Activated CD4-positive, alpha-beta T cell treated with anti-CD3 and anti-CD28 coated beads, Interleukin-10, Interleukin-2, amounts not matched to agents 100 ng/mL and 50 ng/mL, durations not matched to agents 16 hours and 8 hours (primary cell): ENCODE measurements at places on chromosomes 6 and 20.

GRCh38 chr6:148250975-148251685, 91.5 kb upstream of the SASH1 start:
- peak; percentile 9 for DNase-seq

DNA sequence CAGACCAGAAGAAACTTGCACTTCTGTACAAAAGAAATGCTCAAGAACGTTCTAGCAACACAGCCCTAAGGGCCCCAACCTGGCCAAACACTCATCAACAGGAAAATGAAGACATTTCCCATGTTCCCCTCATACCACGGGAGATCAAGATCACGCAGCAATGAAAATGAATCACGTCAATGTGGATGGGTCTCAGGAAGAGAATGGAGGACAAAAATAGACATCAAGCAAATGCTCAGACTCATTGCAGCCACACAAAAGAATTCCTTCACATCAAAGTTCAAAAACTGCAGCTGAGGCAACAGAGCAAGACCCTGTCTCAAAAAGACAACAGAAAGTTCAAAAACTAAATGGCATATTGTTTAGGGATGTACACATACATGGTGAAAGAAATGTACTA, 18.1 kb downstream of the ULBP3 start:
- DNase-seq, result no peak

- no peak for DNase-seq
Observed at GRCh38 chr6:105174512-105174911, 5.3 kb downstream of the POPDC3 start.

GRCh38 chr6:146850238-146850896, 251.6 kb downstream of the ADGB start:
- DNase-seq, result peak; percentile 55

- no peak for DNase-seq
Observed at GRCh38 chr6:142313284-142313683, 11.5 kb downstream of the ADGRG6 start.

GRCh38 chr6:135922174-135922573, 70.7 kb downstream of the PDE7B start:
- DNase-seq, result no peak

GRCh38 chr6:3913958-3914337, 64.8 kb downstream of the FAM50B start:
- DNase-seq, result no peak

GRCh38 chr20:45432294-45432693, 16.4 kb downstream of the PIGT start:
- DNase-seq, result peak; percentile 64

DNA sequence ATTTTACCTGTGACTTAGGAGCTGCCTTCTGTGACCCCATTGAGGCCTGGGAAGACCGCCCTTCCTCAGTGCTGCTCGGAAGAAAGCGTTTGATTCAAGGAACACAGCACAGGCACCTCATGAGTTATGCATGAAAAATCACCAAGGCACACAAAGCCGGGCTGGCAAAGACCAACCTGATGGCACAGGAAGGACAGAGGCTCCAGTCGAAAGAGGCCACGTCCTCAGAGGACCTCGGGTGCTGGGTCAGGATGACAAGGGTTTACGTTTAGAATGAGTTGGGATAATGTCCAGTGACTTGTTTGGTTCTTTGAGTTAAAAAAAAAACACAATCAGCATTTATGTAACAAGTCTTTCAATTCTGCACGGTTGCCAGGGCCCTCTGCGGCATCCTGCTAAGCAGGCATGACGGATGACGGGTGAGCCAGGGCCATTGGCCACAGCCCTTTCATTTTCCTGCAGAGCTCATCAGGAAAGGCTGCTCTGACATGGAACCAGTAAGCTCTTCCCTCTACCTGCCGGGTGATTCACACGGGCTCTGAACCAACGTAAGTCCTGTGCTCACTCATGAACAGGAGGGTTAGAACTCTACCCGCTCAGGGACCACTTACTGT, 112.8 kb downstream of the DACT2 start:
- no peak for DNase-seq

- peak; percentile 21 for DNase-seq
Observed at GRCh38 chr6:15183979-15184378, 61.9 kb upstream of the JARID2 start.

DNA sequence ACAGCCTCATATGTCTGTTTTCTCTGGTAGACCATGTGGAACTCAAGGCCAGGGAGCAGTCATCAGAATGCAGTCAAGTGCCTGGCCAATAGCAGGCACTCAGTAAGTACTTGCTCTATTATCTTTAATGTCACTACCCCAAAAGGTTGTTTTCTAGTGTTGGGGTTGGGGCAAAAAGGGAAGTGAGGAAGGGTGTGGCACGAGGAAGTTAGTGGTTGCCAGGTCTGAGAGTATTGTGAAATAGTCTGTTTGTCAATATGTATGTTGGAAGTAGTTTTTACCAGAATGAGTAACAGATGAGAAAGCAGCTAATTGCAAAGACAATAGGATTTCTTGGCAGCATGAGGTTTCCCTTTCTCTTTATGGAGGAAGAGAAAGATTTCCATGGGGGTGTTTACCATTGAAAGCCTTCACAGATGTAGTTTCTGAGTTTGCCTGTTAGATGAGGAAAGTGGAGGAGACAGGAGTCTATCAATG, 59.5 kb upstream of the ARMH2 start:
- peak; percentile 83 for DNase-seq

- DNase-seq, result no peak
Observed at GRCh38 chr6:56574292-56574691, 68.4 kb downstream of the DST start.

- peak; percentile 94 for DNase-seq
Observed at GRCh38 chr6:36302227-36302976, 32.5 kb downstream of the PNPLA1 start.

GRCh38 chr6:31497531-31498476, at the start of gene MICB:
TSS of gene MICB (plus strand) at chr6:31498145. CDS start at chr6:31498194, 49 bp downstream.
- DNase-seq, result peak; percentile 91

GRCh38 chr6:91864911-91865310, 1278.0 kb upstream of the MAP3K7 start:
- DNase-seq, result no peak

GRCh38 chr20:15806105-15806504, 767.1 kb downstream of the KIF16B start:
- DNase-seq, result no peak

DNA sequence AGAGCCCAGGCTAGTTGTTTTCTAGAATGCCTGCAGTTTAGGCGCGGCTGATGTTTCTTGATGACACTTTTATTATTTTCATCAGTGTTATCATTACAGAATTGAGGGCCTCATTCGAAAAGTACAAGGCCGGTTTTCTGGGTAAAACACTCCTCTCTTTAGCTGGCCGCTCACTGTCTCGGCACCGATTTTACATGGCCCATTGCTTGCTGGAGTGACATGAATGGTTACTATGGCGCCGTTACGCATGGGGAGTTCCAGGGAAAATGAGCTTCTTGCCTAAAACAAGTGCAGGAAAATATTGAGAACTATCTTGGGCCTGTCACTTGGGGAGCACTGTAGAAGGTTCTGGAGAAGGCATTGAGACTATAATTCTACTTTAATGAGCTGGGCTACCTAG, 317.8 kb downstream of the CDH4 start:
- DNase-seq, result no peak

GRCh38 chr6:170111816-170112582, 178.9 kb downstream of the DLL1 start:
- DNase-seq, result no peak

GRCh38 chr6:16229700-16230099, 8.7 kb upstream of the GMPR start:
- no peak for DNase-seq

DNA sequence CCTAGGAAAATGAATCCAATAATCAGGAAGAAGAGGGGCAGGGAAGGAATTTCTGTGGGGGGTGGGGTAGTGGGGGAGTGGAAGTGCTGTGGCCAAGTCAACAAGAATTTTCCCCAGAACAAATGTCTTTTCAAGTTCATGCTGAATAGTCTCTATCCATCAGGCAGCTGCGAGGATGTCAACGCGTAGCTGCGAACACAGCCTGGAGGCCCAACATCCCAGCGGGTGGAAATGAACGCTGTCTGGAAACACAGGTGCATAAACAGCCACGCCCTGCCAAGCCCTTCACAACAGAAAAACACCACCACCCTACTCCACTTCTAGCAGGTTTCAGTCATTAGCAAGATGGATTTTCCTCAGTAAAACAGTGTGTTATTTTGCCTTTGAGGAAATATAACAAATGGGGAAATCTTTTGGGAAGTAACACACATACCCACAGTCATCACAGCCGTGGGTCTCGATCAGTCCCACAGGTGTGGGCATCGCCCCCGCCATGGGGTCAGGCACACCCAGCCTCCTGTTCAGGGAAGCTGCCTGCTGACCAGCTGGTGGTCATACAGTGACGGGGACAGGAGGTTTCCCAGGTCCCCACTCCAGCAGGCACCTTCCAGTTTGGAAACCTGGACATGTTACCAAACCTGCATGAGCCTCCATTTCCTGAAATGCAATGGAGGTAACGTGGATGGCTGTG, 112.1 kb upstream of the THBS2 start:
- DNase-seq, result no peak

DNA sequence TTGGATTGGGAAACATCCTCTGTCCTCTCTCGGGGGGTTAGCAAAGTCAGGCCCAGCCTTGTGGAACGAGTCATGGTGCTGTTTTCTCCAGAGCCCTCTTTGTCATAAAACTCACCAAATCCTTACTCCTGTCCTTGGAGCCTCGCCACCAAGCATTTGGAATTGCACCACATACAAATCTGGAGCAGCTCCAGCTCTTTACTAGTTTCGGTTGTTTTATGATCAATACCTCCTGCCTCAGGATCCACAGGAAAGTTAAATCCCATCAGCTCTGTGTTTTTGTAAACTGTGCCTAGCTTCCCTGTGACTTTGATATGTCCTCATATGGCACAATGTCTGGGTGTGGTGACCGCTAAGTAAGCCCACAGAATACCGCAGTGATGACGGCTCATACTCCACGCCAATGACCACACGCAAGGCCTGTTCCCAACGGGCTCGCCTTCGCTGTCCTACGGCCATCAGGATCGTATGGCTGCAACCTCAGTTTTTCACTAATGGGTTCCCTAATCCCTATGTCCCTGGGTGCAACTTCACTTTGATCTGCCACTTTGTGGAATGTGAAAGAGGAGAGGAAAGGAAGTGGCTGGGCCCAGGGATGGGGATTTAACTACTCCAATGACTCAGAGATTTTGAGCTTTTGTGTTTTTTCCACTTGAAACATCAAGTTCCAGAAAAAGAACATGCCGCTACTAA, 111.3 kb upstream of the FOXQ1 start:
- no peak for DNase-seq

DNA sequence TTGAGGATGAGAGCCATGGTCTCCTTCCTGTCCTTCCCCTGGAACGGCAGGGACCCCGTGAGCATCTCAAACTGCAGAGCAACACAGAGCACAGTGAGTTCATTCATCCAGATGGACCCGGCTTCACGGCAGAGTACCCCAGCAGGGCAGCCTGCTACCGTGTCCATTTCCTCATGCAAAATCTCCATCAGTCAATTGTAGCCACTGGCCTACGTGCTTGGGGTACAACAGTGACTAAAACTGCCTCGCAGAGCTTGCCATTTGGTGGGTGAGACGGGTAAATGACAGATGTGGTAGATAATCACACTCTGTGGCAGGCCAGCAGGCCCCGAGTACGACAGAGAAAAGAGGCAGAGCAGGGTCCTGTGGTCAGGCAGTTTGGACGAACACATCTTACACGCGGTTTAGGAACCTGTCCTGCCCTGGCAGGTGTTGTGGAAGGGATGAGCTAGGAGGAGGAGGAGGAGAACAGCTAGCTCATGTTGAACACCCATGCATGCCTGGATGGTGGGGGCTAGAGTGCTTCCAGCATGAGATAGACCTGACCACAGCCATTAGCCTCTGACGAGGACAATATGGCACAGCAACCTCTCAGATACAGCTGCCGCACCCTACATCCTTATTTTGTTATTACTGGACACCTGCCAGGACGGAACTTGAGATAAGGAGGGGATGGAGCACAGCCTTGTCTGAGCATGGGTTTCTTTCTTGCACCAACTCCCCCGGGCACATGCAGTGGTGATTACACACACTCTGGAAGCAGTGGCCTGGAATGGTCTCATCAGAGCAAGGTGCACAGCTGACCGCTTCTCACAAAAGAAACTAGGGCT, 95.6 kb downstream of the RAMACL start:
- DNase-seq, result no peak

- no peak for DNase-seq
Observed at GRCh38 chr20:24782301-24782700, 166.8 kb upstream of the CST7 start.

- no peak for DNase-seq
Observed at GRCh38 chr6:3252369-3252768, 6.4 kb upstream of the PSMG4 start.

- DNase-seq, result peak; percentile 47
Observed at GRCh38 chr6:55276745-55277530, 50.3 kb upstream of the GFRAL start.

DNA sequence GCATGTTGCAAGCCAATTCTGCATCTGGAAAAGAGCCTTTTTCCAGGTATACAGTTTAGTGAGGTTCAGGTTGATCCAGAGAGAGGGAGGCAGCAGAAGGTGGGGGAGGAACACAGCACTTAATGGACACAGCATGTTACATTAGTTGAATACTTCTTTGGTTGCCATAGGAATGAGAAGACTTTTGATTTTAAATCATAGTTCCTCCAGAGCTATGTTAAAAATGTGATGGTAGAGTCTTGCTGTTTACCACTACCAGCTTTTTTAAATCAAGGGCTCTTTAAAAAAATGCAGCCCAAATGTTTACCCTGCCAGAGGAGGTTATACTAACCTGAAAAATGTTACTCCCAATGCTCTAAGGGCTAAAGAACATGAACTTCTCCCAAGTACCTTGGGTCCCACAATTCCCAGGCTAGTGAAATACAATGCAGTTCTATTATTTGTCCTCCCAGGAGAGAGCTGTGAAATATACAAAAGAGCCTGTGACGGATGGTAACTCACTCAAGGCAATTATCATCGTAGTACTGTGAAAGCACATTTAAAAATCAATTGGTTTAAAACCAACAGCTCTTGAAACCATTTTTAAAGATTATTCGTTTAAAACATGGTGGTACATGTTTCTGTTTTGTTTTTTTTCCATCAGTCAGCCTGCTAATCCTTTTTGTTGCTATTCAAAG, 6.9 kb upstream of the PHACTR1 start:
- DNase-seq, result no peak

DNA sequence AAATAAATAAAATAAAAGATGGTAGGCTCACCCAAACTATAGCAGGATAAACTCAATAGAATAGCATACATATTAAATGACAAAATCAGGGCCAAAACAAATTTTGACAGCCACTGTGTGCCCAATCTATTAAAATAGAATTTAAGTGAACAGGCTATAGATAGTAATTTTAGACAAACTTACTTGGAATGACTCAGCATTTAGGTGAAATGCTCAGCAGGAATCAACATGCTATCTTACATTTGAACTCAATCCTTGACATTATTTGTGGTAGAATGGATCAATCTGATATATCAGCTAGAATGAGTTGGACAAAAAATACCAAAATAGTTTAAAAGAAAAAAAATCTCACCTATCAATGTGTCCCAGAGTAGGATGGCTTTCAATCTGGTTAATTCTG, 578.6 kb downstream of the RFPL4B start:
- no peak for DNase-seq

- no peak for DNase-seq
Observed at GRCh38 chr20:17832236-17832915, 132.6 kb downstream of the BANF2 start.
